ENCODE measurements at places on chromosomes 5 and 9.

DNA sequence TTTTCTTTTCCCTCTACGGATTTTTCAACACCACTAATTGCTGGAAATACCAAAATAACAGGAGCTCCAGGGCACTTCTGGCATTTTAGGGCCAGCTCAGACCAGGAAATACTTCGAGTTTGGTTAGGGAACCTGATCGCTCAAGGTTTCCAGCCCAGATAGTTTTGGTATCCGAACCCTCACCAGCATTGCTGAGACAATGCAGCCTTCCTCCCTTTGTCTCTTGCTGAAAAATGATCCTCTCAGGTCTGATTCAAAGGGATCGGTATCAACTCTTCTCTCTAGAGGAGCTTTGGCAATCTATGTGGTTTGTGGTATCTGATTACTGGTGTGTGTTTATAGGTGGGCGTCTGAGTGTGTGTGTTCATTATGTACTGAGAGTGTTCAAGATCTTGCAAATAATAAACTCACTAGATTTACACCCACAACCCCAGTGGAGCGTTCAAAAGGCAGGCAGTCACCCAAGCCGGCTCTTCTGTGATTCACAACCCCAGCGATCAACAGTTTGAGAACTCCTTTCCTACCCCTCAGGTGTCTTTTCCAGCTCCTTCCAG, 122.8 kb upstream of the EGFLAM start:
- DNase-seq: no peak

DNA sequence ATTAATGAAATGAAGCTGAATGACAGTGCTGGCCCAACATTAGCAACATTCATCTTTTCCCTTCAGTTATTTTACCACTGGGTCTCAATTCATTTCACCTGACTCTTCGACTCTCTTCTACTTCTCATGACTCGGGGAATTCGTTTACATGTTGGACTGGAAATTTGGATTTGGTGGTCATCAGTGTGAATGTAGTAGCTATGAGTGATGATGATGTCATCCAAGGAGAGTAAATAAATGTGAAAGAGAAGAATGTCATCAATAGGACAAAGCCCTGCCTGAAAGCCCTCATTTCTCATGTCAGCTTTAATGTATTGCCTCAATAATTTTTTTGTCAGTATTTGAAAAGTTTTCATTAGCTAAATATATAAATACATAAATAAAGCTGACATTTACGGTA, 21.9 kb upstream of the CFAP95 start:
- DNase-seq: no peak

- no peak for DNase-seq
Measured at GRCh38 chr5:123636006-123636405, 124.0 kb downstream of the CSNK1G3 start.

- no peak for DNase-seq
Measured at GRCh38 chr5:132486318-132487094, 4.1 kb downstream of the IRF1 start.

DNA sequence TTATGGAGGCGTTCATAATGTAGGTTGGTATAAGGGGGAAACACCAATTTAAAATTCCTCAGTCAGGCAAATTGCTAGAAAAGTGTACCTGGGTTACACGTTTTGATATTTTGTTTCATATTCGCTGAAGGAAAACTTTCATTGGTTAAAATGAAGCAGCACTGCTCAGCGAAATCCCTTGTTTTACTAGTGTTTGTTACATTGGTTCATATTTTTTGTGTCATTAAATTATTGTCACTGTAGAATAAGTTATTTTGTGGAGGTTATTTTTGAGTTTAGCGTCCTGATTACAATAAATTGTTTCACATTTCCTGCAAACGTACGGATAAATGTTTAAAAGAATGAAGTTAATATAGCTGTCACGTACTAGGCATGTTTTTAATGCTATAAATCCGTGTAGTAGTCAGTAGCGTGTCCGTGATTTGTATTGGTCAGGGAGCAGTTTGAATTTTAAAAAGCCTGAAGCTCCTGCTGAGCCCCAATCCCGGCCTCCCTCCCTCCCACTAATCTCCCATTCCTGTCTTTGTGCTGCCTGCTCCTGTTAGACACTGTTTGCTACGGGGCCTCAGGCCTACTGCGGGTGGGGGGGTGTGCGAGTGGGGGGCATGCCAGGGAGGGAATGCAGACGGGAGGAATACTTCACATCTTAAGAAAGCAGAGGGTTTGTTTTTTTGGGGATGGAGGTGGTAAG, 2.0 kb downstream of the NIPBL start:
- DNase-seq: no peak

DNA sequence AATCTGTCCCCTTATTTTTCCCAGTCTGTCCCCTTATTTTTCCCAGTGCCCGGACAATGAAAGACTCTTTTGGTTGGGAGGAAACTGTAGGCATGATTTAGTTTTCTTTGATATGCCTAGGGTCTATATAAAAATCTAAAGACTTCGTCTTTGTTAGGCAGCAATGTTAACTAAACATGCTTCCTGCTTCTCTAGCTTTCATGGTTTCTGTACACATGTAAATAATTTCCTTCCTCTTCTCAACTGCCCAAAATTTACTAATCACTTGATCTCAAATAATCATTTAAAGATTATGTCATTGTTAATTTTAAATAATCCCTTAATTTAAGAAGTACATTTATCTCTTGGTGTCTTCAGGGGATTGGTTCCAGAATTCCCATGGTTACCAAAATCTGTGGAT, 47.8 kb upstream of the RAPGEF6 start:
- no peak for DNase-seq

DNA sequence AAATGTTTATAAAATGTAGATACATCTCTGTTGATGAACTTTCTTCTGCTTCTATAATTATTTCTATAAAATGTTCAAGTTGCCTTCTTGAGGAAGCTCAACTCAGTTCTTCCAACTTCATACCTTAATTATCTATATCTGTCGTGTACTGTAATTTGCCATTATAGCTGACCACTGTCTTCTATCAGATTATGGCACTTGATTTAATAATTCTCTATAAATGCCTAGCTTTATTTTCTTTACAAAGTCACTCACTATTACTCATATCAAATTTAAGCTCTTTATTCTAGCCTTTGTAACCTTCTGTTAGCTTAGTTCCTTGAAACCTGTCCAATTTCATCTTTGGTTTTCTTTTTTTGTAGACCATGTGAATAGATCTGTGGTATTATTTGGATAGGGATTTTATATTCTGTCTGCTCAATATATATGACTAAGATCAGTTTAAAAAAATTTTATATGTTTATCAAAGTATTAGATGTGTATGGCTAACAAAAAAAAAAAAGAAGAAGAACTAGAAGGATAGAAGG, 39.5 kb downstream of the SMC5 start:
- DNase-seq: no peak

- no peak for DNase-seq
Measured at GRCh38 chr5:135129307-135129706, 95.3 kb upstream of the PITX1 start.

DNA sequence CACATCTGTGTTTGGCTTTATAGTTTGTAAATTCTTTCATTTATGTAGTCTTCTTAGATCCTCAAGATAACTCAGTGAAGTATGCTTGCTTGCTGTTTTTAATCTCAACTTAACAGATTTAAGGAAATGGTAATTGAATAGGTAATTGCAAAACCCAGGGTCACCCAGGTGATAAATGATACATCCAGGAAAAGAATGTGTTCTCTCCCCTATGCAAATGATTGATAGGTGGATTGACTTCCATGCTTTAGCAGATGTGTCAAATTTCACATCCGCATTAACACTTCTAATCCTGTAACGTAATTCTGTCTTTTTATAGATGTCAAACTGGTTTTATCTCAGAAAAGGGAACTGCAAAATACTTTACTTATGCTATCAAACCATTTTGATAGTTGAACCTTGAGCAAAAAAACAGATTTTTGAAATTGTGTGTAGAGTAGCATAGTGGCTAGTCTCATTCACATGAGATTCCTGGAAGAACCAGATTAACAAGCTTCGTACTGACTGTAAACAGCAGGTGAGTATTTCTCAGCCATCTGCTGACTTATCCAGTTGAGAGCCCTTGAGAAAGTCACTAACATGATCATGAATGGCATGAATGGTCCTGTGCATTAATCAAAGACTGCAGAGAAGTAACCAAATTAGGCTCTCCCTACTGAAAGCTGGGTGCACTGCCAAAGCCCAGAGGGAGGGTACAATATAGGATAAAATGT, 86.7 kb upstream of the PAM start:
- no peak for DNase-seq

GRCh38 chr9:121676926-121677325, 25.5 kb downstream of the DAB2IP start:
- no peak for DNase-seq

DNA sequence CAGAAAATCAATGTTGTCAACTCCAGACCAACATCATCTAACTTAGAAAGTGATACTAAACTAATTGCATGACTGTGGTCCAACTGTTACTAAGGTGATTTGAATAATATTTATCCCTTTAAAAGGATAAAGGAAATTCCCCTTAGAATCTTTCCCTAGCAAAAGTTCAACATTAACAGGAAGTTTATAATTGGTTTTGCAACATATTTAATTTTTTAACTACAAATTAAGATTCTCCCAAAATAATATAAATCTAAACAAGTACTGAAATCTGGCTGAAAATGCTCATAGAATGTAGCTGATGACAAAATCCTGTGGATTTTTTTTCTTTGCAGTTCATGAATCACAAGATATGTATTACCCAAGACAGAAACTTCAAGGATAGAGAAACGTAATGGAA, 151.4 kb downstream of the LPAR1 start:
- no peak for DNase-seq

GRCh38 chr5:124157320-124157719, 589.1 kb downstream of the ZNF608 start:
- no peak for DNase-seq

DNA sequence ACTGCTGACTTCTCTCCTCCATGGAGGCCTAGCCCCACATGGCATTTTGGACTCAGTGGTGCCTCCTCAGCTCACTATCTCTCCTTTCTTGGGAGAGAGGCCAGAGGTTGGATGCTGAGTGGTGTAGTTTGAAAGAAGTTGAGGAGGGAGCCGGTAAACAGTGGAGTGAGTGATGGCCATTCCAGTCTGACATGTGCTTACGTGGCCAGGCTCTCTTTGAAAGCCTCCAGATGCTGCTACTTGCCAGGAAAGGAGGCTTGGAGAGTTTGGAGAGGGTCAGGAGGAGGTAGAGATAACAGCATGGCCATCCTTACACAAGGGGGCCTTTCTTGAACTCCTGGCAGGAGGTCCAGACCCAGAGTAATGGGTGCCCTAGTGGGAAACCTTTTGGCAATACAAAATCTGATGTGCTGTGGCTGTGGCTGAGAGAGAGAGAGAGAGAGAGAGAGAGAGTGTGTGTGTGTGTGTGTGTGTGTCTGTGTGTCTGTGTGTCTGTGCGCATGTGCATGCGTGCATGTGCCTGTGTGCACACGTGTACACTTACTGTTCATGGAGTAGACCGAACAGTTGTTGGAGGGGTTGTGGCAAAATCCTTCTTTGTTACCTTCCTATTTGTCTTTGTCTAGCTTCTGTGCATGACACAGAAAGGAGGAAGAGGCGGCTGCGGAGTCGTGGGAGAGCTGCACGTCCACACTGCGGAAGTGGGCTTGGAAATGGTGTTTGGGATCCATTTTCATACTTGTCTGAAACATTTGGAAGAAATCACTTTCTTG, 37.8 kb downstream of the RALGPS1 start:
- DNase-seq: no peak
